Stimulated activated CD8-positive, alpha-beta memory T cell treated with anti-CD3 and anti-CD28 coated beads, Interleukin-2, amount 100 ng/mL, for 1 hour (primary cell): ENCODE measurements at places on chromosomes 4 and X.

DNA sequence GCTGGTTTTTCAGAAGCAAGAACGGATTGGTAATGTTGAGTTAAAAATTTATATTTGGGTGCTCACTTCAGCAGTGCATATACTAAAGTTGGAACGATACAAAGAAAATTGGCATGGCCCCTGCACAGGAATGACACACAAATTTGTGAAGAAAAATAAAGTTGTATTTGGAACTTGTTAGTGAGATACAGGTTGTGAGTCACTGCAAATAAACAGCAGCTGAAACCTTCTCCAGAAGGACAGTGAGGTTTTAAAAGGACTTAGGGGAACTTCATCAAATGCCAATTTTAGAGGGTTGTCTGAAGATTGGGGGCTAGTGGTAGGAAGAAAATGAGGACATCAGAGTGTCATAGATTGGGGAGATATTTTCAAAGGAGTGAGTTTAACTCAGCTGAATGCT is 79.7 kb upstream of the ELOVL6 start:
- DNase-seq, result no peak

GRCh38 chrX:136525738-136526606 is 6.0 kb upstream of the VGLL1 start:
- no peak for DNase-seq

- no peak for DNase-seq
Measured at GRCh38 chr4:106677213-106677612, 308.6 kb upstream of the GIMD1 start.

DNA sequence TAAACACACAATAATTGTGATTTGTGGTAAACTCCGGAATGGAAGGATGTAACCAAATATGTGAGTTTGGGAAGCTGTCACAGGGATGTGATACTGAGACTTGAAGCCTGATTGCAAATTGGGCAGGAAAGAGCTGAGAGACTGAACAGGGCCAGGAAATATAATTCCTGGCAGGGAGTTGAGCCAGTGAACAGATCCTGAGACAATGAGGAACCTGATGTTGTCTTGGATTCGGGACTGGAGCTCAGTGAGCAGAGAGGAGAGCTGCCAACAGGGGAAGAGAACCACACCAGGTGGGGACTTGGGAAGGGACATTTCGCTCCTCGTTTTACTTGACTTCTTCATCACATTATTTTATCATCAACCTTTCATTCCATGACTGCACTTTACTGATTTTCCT is 386.0 kb downstream of the TLL1 start:
- no peak for DNase-seq

DNA sequence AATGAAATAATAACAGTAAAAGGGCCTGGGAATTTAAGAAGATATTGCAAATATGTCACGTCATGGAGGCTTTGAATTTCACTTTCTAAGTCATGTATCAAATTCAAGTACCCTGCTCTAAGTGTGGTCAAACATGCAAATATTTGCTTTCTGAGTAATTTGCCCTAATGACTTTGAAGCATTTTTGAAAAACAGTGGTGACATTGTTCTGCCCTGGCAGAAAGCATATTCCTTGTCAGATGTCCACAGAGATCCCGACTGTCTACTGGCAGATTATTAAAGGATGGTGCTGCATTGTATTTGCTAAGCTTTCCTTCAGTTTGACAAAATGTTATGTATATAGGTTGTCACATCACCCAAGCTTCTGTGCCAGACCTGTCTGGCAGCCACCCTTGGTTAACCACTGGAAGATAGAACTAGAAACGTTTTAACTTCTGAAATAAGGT is 92.5 kb downstream of the ANK2 start:
- no peak for DNase-seq

DNA sequence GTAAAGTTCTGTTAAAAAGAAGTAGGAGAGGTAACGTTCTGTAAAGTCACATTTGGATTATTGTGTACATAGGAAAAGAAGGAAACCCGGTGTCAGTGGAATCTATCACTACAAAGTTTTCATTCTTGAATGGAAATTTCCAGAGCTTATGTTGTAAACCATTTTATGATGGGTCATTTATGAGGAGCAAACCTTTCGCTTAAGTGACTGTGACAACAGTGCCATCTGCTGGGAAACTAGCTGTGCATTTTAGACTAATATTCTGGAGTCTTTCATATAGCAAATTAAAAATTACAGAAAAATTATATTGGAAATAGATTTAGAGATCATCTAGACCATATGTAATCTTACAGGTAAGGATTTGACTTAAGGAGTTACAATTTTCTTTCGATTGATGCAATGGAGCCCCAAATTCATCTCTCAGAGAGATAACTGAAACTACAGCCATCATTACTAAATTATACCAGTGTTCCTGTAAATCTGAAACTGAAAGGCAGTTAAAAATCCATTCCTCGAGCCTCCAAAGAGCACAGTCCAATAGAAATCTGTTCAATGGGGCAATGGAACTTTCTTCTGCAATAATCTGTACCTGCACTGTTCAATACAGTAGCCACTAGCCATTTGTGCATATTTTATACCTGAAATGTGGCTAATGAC is 26.9 kb downstream of the ASB9 start:
- DNase-seq, result peak; percentile 4

GRCh38 chr4:40587826-40588225 is 41.8 kb downstream of the RBM47 start:
- DNase-seq, result no peak

GRCh38 chrX:129647418-129648410 is 7.0 kb downstream of the APLN start:
- DNase-seq, result no peak

DNA sequence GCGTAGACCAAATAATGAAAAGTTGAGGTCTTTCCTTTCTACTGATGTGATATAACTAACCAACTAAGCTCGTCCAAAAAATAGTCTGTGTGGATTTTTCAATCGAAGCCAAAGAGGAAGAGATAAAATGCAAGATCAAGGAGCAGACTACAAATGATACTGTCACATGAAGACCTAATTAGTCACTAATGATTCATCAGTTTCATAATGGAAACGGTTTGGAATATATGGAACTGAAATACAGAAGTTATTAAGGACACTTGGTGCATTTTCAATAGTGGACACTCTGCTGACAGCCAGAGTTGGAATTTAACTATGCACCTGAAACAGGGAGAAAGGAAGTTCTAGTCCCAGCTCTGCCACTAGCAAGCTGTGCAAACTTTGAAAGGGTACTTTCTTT is 119.8 kb downstream of the GUCY2F start:
- no peak for DNase-seq

- DNase-seq, result no peak
Measured at GRCh38 chrX:101986586-101986985, 54.8 kb upstream of the ZMAT1 start.

- no peak for DNase-seq
Measured at GRCh38 chr4:14994242-14994641, 8.0 kb upstream of the CPEB2 start.

GRCh38 chrX:131778269-131779218 is 234.7 kb downstream of the OR13H1 start:
- no peak for DNase-seq
